Stimulated activated memory B cell treated with anti-CD40 and anti-IgM and Interleukin-4, amounts not matched to agents 10 μg/mL and 1 μg/mL and 100 μg/mL, for 72 hours (primary cell): ENCODE measurements at places on chromosomes 16 and 17.
A peak's percentile ranks its signal among the peaks of the same experiment; 100 is the strongest.

DNA sequence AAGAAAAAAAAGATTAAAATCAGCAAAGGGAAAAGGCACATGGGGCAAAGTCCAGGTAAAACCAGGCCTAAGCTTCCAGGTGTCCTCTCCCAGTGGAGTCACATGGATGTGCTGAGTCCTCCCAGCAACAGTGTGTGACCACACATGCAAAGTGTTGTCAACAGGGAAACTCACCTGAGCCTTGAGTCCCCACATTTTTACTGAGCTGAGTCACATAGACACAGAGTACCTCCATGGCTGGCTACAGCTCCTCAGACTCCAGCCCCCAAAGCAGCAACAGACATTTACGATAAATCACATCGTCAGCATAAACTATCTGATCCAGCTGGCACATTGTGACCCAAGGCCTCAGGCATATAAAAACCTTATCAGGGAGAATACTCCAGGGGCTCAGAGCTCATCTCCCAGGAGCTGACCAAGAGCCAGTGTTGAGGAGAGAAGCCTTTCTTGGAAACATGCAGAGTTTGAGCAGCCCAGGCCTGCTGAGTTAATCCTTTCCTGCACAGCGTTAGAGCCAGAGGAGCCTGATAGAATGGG lies 20.5 kb downstream of the ERCC4 start:
- no peak overlapping the region for H3K4me3 ChIP-seq
- H3K27me3 ChIP-seq: no peaks in the 10 kb centered on the region
- no peak for ATAC-seq
- peaks cover 66% of the 10 kb centered on the region for H3K36me3 ChIP-seq

DNA sequence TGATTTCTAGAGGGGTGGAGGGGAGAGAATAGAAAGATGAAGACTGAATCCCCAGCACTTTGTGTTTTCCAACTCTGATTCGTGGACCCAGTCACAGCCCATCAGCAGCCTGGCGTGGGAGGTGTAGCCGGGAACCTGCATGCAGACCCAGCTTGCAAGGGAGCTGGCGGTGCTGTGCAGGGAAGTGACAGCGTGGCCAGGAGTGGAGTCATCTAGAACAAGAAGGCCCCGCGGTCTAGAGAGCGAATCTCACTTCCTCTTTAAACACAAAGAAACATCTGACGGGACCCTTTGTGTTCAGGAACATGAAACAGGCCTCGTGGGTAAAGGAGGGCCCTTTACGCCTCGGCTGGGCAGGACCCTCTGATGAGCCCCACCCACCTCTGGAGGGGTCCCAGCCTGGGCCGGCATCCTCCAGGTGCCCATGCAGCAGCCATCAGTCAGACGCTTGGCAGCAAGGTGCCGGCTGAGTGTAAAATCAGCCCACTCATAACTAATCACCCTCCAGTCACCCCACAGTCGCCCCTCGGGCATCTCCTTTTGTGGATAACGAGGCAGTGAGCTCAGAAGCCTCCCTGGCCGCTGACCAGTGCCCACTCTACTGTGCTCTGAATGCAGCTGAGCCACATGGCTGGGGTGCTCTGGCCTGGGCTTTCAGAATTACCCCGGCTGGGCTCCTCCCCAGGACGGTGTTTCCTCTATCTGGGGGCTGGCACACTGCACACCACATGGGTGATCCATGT lies 4.4 kb downstream of the SNAI3 start:
- peak; percentile 90 for ATAC-seq
- H3K36me3 ChIP-seq: no peaks in the 10 kb centered on the region
- H3K27ac ChIP-seq: peak overlapping the region; percentile 99
- no peaks in the 10 kb centered on the region for H3K27me3 ChIP-seq

GRCh38 chr17:13395346-13395745 lies 206.4 kb downstream of the HS3ST3A1 start:
- no peaks in the 10 kb centered on the region for H3K36me3 ChIP-seq
- H3K27me3 ChIP-seq: no peaks in the 10 kb centered on the region
- H3K4me1 ChIP-seq: no peaks in the 10 kb centered on the region
- H3K27ac ChIP-seq: no peak overlapping the region
- no peak overlapping the region for H3K4me3 ChIP-seq

GRCh38 chr16:12390644-12391043 lies 413.0 kb downstream of the CPPED1 start:
- H3K27me3 ChIP-seq: no peaks in the 10 kb centered on the region
- no peak overlapping the region for H3K27ac ChIP-seq
- no peak for ATAC-seq
- H3K36me3 ChIP-seq: peaks cover 50% of the 10 kb centered on the region

DNA sequence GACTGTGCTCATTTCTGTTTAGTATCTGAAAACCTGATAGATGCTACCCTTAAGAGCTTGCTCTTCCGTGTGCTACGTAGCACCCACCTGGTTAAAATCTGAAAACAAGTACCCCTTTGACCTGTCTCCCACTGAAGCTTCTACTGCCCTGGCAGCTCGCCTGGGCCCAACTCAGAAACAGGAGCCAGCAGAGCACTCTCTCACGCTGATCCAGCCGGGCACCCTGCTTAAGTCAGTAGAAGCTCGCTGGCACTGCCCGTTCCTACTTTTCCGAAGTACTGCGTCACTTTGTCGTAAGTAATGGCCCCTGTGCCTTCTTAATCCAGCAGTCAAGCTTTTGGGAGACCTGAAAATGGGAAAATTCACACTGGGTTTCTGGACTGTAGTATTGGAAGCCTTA lies 18.9 kb downstream of the NTAN1 start:
- no peaks in the 10 kb centered on the region for H3K4me1 ChIP-seq
- no peaks in the 10 kb centered on the region for H3K27me3 ChIP-seq
- no peak overlapping the region for H3K27ac ChIP-seq
- no peak overlapping the region for H3K4me3 ChIP-seq
- H3K36me3 ChIP-seq: peaks cover 39% of the 10 kb centered on the region

DNA sequence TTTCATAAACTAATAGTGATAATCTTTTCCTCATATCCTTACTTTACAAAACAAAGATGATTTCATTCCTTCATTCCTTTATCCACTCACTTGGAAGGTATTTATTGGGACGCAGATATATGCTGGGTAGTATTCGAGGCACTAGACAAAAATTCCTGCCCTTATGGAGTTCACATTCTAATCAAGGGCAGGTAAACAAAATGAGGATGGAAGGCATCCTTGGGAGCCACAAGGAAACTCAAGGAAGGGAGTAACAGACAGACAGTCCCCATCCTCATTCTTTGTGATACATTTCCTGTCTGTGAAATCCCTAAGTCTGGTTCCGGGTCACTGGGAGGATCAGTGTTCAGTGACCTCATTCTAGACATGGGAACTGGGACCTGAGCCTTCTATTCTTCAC lies 45.2 kb downstream of the SLC6A2 start:
- H3K27me3 ChIP-seq: peaks cover 38% of the 10 kb centered on the region
- ATAC-seq: no peak
- H3K4me1 ChIP-seq: no peaks in the 10 kb centered on the region

DNA sequence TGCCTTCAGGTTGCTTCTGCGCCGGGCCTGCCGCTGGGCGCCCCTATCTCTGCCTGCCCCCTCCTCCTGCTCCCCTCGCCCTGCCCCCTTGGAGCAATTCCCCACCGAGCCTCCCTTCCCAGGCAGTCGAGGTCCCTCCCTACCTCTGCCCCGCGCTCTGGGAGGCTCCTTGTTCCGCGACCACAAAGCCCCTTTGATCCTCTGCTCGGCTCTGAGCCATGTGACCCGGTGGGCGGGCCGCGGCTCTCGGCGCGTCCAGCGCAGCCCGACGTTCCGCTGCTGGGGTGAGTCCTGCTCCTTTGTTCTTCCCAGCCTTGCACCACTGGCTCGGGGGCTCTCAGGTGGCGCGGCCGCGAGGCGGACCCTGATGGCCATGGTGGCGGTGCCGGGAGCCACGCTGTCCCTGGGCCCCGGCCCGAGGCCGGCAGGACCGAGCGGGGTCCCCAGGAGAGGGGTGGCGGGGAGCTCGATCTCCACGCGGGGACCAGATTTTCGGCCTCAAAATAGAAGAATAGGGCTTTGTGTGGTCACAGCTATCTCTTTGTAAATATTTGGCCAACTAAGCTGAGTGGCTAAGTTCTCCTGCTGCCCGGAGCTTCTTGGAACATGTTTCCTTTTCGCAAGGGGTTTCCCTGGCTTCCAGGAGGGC lies 310.6 kb downstream of the SEC14L1 start:
- H3K27me3 ChIP-seq: no peaks in the 10 kb centered on the region
- H3K4me3 ChIP-seq: peak overlapping the region; percentile 92
- H3K4me1 ChIP-seq: peaks cover 63% of the 10 kb centered on the region
- peak; percentile 78 for ATAC-seq
- H3K36me3 ChIP-seq: peaks cover 46% of the 10 kb centered on the region
- H3K27ac ChIP-seq: peak overlapping the region; percentile 100

- no peak overlapping the region for H3K27ac ChIP-seq
- no peaks in the 10 kb centered on the region for H3K27me3 ChIP-seq
- H3K4me3 ChIP-seq: no peak overlapping the region
- ATAC-seq: peak; percentile 61
Observed at GRCh38 chr17:37527249-37527851, 37.7 kb downstream of the DUSP14 start.

DNA sequence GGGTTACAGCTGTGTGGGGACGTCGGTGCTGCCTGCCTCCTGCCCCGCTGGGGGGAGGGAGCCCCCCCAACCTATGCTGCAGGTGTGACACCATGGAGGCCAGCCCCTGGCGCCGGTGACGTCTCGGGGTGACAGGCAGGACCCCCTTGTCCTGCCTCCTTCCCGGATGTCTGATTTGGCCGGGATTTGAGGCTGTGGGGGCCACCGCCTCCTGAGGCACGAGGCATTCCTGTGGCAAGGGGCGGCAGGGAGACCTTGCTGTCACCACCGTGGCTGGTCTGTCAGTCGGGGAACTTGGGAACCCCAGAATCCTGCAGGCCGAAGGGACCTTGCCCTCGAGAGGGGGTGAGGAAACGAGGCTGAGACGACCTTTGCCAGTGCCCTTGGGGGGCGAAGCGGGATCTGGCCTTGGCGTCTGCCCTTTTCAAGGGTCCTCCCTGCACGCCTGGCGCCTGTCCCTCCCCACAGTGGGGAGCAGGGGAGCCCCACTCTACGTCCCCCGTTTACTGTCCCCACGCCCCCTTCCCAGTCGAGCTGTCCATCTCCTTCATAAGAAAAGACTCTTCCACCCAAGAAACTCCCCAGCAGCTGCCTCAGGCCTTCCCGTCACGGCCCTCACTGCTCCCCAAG lies 74.4 kb downstream of the METRNL start:
- no peaks in the 10 kb centered on the region for H3K36me3 ChIP-seq
- H3K27me3 ChIP-seq: peaks cover 45% of the 10 kb centered on the region
- peak overlapping the region; percentile 61 for H3K27ac ChIP-seq
- H3K4me1 ChIP-seq: peaks cover 31% of the 10 kb centered on the region
- H3K4me3 ChIP-seq: no peak overlapping the region
- ATAC-seq: peak; percentile 21

GRCh38 chr17:79495665-79496064 lies 115.2 kb downstream of the RBFOX3 start:
- H3K4me3 ChIP-seq: no peak overlapping the region
- H3K27me3 ChIP-seq: peaks cover 20% of the 10 kb centered on the region
- no peaks in the 10 kb centered on the region for H3K4me1 ChIP-seq
- H3K27ac ChIP-seq: no peak overlapping the region
- H3K36me3 ChIP-seq: no peaks in the 10 kb centered on the region

DNA sequence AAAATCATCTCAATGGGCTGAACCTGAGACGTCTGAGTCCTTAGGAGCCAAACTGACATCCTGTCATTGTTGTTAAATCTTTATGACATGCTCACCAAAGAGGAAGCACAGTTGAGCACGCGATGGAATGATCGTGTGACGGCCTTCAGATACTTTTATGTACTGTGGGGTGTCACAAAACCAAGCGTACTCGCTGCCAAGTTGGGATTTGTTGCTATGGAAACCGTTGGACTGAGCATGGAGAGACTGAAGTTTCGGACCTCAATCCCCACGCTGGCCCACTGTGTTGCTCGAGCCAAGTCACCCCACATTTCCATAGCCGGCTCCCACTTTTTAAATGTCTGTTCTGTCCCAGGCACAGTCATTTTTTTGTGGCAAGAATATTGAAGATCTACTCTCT lies 222.8 kb upstream of the SDK2 start:
- H3K27me3 ChIP-seq: no peaks in the 10 kb centered on the region
- no peak for ATAC-seq
- H3K36me3 ChIP-seq: no peaks in the 10 kb centered on the region
- H3K4me1 ChIP-seq: no peaks in the 10 kb centered on the region
- H3K27ac ChIP-seq: no peak overlapping the region

GRCh38 chr17:43906951-43907424 lies 348 bp downstream of the MPP2 start:
- H3K36me3 ChIP-seq: no peaks in the 10 kb centered on the region
- peak overlapping the region; percentile 53 for H3K4me3 ChIP-seq
- H3K27me3 ChIP-seq: peaks cover 65% of the 10 kb centered on the region
- ATAC-seq: no peak

DNA sequence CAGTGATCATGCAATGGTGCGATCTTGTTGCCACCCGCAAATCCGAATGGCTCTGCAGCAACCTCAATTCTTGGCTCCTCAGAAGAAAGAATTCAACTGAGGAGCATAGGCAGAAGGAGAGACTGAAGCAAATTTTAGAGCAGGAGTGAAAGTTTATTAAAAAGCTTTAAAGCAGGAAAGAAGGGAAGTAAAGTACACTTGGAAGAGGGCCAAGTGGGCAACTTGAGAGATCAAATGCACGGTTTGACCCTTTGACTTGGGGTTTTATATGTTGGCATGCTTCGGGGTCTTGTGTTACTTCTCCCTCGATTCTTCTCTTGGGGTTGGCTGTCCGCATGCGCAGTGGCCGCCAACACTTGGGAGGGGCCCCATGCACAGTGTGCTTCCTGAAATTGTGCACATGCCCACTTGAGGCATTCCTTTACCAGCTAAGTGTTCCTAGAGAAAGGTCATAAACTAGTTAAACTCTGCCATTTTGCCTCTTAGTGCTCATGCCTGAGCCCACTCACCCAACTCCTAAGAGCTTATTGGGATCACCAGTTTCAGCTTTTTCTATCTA lies 36.7 kb downstream of the ZNRF1 start:
- no peak overlapping the region for H3K4me3 ChIP-seq
- H3K36me3 ChIP-seq: no peaks in the 10 kb centered on the region
- no peaks in the 10 kb centered on the region for H3K4me1 ChIP-seq
- no peak for ATAC-seq
- no peak overlapping the region for H3K27ac ChIP-seq
- H3K27me3 ChIP-seq: peaks cover 9% of the 10 kb centered on the region

DNA sequence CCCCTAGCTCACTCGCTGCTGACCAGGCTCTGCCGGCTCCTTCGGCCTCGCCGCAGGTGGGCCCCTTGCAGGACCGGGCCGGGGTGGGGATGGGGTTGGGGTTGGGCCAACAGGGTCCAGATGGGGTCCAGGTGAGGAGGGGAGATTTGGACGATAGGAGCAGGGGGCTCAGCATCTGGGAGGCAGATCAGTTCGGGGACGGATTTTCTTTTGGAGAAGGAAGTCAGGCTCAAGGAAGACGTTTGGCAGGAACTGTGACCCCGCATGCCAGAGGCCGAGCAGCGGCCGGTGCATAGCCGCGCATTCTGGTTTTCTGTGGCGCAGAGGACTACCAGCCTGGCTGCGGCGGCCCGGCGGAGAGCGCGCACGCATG lies 845 bp upstream of the ALDOA start:
- ATAC-seq: peak; percentile 2
- peak overlapping the region; percentile 99 for H3K4me3 ChIP-seq
- H3K27ac ChIP-seq: peak overlapping the region; percentile 99

GRCh38 chr16:80751167-80751566 lies 53.2 kb downstream of the CDYL2 start:
- H3K27me3 ChIP-seq: no peaks in the 10 kb centered on the region
- no peak overlapping the region for H3K4me3 ChIP-seq
- H3K36me3 ChIP-seq: no peaks in the 10 kb centered on the region
- peaks cover 6% of the 10 kb centered on the region for H3K4me1 ChIP-seq
